ENCODE measurements at places on chromosomes 2 and 18.

DNA sequence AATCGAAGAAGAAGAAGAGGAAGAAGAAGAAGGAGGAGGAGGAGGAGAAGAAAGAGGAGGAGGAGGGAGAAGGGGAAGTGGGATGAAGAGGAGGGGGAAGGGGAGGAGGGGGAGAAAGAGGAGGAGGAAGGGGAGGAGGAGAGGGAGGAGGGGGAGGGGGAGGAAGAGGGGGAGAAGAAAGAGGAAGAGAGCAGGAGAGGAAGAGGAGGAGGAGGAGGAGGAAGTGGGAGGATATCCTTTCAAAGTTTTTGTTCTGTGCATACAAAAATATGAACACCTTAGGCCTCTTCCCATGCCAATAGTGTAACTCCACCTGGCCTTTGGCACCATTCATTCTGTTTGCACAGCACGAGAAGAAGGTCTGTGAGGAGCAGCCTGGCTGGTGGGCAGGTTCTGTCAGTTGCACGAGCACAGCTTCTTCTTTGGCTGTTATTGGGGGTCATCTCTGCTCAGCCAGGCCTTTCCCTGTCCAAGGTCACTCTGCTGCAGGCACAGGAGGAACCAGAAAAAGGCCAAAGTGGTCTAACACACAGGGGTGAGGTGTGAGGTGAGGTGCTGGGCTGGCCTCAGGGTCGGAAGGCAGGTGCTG lies 25.8 kb upstream of the PLB1 start:
- DNase-seq: no peak

- no peak for DNase-seq
Observed at GRCh38 chr2:46574457-46575355, 95.3 kb downstream of the TMEM247 start.

GRCh38 chr2:56102866-56103265 lies 80.9 kb upstream of the CCDC85A start:
- DNase-seq: no peak

DNA sequence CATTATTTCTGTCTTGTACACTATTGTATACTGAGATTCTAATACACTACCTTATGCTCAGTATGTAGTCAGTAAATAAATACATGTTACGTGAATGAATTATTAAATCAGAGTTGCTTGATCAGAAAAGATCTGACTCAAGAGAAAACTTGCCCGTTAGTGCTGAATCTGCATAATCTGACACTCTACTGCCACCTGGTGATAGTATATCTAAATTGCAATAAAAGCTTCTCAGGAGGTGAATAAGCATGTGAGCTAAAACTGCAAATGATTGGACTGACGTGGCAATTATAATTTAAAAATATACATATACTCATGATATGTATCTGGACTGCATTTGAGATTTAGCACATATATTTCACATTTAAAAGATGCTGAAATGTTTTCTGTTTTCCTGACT lies 70.4 kb downstream of the KIAA1328 start:
- DNase-seq: peak; percentile 79

- no peak for DNase-seq
Observed at GRCh38 chr2:115976916-115977315, 1534.5 kb downstream of the DPP10 start.

DNA sequence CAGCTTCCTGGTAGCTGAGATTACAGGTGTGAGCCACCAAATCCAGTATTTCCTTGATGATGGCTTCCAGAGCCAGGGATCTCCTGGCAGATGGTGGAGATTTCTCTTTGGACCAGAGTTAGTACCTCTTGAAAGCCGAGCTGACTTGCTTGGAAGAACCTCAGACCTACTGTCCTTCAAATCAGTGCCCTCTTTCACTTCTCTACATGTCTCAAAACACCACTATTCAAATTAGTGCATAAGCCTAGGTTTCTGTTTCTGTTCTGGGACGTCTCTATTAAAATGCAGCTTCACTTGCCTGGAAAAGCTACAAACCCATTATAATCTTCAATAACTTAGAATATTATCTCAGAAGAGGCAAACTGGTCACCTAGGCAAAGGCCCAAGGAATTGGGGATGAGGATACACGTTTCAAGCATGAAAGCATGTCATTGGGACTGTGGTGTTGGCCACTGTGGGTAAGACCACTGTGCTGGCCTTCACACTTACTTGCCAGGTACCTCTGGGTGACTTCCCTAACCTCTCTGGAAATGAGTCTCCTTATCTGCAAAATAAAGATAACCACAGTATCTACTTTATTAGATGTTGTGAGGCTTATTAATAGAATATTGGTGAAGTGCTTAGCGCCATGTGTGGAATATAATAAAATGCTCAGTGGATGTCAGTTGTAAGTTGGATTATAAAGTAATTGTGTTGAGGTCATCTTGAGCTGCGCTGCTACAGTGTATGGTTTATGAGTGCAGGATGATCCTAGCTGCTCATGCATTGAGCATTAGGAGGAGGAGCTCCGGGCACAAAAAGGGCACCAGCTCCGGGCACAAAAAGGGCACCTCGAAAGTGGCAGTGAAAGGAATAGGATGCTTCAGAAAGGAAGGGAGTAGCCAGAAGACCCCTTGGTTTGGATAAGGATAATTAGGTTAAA lies 84.5 kb downstream of the DOCK10 start:
- no peak for DNase-seq

- no peak for DNase-seq
Observed at GRCh38 chr2:18123577-18123976, 245.1 kb downstream of the KCNS3 start.

- DNase-seq: no peak
Observed at GRCh38 chr2:100476606-100477005, 6.3 kb downstream of the NMS start.

DNA sequence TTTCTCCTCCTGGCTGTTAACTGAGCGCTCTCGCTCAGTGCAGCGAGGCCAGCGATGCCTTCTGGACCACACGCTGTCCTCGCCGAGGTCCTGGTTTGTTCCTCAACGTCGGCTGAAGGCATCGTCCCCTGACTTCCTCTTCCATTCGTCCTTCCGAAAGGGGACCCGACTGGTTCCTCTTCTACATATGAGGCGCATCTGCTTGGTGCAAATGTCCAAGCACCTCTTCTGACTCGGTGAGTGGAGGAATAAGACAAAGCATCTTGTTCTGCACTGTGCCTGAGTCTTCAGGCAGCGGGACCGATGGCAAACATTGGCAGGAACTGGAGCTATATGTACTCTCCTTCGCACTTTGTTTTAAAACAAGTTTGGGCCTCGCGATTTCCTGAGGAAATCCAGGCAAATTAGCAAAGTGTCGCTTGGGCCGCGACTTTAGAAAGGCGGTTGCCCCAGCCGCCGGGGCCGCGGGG lies 621 bp upstream of the KCNS3 start:
- peak; percentile 59 for DNase-seq

GRCh38 chr2:1605102-1606045 lies 138.9 kb downstream of the PXDN start:
- peak; percentile 86 for DNase-seq

DNA sequence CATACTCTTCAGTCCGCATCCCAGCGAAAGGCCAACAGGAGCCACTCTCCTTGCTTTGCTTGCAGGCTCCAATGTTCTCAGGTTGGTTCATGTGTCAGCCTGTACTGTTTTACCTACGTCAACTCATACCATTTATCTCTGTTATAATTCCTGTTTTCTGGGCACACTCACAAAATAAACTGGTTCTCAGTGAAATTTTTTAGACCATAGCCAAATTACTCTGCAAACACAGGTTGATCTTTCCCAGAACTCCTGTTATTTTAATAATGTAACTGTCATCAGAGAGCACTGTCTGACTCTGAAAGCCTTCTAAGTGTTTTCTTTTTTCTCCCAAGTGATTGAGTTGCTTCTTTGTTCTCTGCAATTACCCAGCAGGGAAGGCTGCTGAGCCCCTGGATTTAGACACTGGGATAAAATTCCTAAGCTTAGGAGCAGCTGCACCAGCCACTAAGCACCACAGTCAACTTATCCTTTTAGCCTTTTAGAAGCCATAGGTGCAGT lies 111.6 kb upstream of the PIEZO2 start:
- DNase-seq: peak; percentile 57

- DNase-seq: no peak
Observed at GRCh38 chr18:5439986-5440696, 103.7 kb downstream of the EPB41L3 start.

DNA sequence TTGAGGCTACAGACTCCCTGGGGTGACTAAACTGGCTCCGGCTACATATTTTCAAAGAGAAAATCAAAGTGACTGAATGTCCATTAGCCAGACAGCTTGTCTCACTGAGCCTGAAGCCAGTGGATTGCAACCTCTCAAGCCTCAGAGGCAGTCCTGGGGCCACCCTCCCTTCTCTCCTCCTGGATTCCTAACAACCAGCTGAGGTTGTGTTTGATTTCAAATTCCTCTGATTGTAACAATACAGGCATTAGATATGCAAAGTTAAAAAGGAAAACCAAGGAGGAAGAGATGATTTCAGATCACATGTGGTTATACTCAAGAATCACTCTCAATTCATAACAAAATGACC lies 101.0 kb upstream of the LMAN1 start:
- DNase-seq: peak; percentile 30

GRCh38 chr2:73101626-73102256 lies 11.0 kb downstream of the RAB11FIP5 start:
- peak; percentile 60 for DNase-seq

DNA sequence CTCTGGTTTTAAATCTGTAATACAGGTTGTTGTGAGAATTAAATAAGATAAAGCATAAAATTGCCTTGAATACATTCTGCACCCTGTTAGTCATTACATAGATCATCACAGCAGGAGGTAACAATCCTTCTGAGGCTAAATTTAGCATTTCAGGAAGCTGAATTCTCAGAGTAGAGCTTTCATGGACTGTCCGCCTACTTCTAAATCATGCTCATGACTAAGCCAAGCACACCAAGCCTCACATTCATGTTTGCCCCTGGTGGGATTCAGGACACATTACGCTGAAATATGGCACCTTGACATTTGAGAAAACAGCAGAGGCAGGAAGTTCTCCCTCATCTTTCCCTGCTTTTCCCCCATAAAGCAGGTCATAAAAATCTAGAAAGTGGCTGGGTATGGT lies 16.6 kb upstream of the PIK3C3 start:
- DNase-seq: peak; percentile 49

Measured in GM23338 (cell line).